ENCODE measurements at places on chromosomes 2 and 18.

DNA sequence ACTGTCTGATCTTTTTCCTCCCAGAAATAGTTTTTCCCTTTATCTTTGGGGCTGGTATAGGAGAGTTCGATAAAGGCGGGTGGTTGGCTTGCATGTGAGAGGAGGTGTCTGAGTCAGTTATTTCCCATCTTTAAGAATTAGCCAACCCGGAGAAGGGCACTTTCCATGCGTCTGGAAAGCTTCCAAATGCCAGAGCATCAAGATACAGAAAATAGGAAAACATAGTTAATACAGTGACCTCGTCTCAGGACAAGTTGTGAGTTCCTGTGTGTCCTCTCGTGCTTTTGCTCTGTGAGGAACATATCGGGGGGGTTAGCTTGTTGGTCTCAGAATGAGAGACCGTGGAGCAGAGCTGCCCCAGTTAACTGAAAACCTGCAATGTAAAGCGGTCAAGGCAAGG, 18.7 kb upstream of the PUM2 start:
- no peak for DNase-seq

DNA sequence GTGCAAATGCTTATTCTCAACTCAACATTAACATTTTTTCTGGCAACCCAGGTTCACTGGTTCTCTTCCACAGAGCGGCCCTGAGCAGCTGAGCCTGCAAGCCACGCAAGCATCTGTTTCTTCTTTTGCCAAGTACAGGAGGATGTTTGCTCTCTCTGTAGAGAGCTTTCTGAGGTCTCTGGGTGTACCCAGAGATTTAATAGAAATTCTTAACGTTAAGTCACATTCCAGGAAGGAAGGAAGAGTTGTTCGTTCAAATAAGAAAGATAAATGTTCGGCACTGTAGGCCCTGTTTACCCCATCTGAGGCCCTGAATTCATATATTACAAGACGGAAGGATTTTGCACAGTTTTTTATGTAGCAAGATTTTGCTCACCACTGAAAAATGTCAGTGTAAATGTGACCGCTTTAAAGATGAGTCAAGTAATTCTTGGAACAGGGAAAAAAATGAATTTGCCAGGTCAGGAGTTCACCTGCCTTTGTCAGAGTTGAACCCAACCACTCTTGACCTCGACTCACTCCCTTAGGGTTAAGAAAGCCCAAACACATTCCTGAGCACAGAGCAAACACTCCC, 30.1 kb downstream of the KCTD18 start:
- no peak for DNase-seq

GRCh38 chr2:159516241-159516758, 100.0 kb downstream of the BAZ2B start:
- DNase-seq = peak; percentile 78

GRCh38 chr2:28746429-28747111, 5.1 kb upstream of the PPP1CB start:
- DNase-seq = no peak

- DNase-seq = no peak
Observed at GRCh38 chr2:144439993-144440392, 79.9 kb downstream of the ZEB2 start.

DNA sequence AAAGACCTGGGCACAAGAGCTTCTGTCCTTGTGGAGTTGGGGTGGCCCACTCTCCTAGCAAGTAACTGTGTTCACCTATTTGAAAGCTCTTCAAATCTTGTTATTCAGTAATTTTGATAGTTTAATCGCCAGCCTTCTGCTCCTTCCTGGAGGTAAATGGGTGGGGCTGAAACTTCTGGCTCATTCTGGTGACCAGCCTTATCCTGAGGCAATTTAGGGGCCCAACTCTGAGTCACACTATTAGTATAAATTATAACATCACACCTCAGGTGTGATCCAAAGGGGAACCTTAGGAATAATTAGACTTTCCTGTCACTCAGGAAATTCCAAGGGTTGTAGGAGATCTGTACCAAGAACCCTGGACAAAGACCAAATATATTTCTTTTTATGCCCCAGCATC, 255.8 kb upstream of the RGPD4 start:
- no peak for DNase-seq

DNA sequence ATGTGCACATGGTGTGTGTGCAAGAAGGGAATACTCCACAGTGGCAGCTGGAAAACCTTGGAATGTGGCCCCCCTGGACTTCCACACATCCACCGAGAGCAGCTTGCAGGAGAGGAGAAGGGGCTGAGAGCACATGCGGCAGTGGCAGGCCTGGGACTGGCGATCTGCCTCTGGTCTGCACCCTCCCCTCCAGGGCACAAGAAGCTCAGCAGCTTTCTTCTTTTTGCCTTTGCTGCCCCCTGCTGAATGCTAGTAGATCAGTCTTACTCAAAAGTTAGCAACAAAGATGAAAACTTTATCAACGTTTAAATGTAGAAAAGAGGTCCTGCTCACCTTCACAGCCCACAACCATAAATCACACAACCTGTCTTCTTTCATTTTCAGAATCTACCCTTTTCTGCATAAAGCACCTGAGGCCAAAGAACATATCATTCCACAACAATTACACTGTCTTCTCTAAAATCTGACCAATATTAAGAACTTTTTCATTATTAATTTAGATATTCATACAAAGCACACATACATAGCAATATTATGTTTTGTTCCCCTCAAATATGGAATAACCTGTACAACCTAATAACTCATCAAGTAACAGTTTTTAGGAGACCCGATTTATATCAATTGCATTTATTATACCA, 34.6 kb downstream of the TGFBRAP1 start:
- peak; percentile 43 for DNase-seq

DNA sequence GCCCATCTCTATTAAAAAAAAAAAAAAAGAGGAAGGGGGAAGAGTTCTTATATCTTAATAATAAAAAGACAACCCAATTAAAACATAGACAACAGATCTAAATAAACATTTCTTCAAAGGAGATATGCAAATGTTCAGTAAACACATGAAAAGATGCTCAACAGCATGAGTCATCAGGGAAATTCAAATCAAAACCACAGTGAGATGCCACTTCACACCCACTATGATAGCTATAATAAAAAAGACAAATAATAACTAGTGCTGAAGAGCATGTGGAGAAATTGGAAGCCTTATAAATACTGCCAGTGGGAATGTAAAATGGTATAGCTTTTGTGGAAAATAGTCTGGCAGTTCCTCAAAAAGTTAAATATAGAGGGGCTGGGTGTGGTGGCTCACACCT, 61.5 kb upstream of the CYP20A1 start:
- DNase-seq = no peak

DNA sequence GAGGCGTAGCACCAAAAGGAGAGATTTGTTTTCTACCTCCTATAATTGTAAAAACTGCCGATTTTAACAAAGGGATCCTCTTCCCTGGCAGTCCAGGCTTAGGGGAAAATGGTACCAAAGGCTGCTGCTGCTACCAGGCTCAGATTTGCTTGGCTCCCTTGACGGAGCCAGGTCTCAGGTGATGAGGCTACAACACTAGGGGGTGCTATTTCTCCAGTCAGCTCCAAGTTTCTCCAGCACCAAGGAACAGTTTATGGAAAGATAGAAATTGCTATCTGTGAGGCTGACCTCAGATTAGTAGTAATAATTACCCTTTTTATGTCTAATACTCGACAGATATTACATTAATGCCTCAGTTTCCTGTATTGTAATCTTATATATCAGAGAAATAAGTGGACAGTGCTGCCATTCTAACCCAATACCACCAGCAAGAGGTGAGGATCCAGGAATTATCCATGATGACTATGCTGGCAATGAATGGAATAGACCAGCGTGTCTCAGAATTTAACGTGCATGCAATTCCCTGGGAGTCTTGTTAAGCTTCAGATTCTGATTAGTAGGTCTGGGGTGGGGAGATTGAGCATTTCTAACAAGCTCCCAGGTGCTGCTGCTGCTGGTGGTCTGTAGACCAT, 111.3 kb downstream of the ESCO1 start:
- DNase-seq = peak; percentile 40

DNA sequence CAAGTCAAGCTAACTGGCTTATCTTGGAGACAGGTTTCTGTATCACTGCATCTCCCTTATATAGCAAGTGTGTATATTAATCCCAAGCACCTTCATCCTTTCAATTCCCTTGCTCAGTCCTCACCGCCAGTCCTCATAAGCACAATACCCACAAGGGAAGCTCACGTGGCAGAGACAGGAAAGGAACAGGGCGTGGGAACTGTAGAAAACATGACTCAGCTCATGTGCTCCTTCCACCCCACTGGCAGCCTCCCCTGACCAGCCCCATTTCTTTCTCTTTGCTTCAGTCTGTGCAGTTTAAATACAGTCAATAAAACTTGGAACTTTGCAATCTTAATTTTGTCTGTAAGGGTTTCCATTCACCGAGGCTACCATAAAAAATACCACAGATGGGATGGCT, 36.5 kb upstream of the CDH19 start:
- DNase-seq = no peak

GRCh38 chr2:207156451-207157161, 9.1 kb downstream of the KLF7 start:
- DNase-seq = no peak

DNA sequence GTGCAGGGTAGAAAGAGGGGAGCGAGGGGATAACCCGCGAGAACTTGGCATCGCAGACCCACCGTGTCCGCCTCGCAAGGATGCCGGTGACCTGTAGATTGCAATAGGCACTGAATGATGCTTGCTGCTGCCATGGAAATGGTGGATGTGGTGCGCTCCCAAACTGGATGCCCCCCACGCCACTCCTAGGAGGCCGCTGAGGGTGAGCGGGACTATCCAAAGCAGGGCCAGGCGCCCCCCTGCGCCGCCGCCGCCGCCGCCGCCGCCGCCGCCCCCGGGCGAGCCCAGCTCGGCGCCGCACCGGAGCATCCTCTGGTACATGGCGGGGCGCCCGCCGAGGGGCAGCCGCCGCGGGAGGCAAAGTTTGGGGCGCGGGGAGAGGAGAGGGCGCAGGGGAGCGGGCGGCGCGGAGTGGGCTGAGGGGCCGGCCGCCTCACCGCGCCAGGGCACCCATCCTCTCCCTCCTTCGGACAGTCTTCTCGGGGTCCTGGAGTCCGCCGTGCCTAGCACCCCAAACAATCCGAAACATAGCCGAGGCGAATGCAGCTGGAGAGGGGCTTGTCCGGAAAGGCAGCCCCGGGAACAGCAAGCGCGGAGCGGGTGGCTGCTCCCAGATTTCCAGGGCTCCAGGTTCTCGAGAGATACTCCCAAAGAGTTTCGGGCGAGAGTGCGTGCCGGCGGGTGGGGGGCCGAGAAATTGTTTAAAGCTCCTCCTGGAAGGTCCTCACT, 685.1 kb downstream of the NRXN1 start:
- DNase-seq = no peak

GRCh38 chr18:9539283-9539682, 64.0 kb downstream of the RALBP1 start:
- DNase-seq = no peak

- DNase-seq = no peak
Observed at GRCh38 chr2:30355306-30355705, 91.7 kb upstream of the LCLAT1 start.

DNA sequence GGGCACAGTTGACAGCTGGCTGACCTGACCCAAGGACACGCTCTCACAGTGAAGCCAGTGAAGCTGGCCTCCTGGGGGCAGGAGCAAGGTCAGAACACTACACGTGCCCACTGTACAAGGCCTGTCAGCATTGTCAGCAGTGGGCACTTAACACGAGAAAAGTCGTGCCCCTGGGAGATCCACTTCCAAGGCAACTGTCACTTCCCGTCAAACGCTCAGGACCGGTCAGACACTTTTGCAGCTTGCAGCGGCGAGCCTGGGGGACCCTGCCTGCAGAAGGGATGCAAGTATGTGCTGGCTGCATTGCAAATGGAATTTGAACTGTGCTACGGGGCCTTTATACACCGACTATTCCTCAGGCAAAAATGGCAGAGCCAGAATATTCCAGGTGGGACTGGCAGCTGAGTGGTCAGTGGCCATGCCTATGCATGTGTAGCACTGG, 176.2 kb downstream of the BCL2 start:
- DNase-seq = no peak

- DNase-seq = no peak
Observed at GRCh38 chr2:206955253-206955652, 15.9 kb downstream of the CPO start.

DNA sequence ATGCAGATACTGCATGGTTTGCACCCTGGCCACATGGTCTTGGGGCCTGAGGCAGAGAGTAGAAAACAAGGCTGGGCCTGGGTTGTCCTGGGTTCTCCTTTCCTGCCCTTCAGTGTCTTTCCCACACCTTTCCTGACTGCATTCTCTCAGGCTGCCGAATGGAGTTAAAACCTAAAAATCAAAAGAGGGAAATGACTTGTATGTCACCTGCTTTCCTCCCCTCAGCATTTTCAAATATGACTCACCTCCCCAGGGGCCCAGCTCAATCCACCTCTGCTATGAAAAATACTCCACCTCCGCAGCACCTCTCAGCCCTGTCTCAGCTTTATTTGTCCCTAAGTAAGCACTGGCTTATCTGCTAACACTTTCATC, 457.8 kb upstream of the MEX3C start:
- no peak for DNase-seq

- DNase-seq = no peak
Observed at GRCh38 chr18:44793685-44794084, 113.0 kb downstream of the SETBP1 start.

- DNase-seq = no peak
Observed at GRCh38 chr2:26721115-26722032, 28.9 kb downstream of the KCNK3 start.

- DNase-seq = no peak
Observed at GRCh38 chr2:120231564-120231973, 8.4 kb upstream of the TMEM185B start.

DNA sequence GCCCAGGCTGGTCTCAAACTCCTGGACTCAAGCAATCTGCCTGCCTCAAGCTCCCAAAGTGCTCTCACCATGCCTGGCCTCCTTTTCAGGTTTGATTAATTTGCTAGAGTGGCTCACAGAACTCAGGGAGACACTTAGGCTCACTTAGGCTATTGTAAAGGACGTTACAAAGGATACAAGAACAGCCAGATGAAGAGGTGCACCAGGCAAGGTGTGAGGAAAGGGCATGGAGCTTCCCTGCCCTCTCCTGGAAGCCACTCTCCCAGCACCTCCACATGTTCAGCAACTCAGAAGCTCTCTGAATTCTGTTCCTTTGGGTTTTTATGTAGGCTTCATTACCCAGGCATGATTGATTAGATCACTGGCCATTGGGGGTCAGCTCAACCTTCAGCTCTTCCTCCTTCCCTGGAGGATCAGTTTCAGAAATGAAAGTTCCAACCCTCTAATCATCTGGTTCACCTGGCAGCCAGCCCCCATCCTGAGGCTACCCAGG, 78.7 kb upstream of the RGPD5 start:
- no peak for DNase-seq

DNA sequence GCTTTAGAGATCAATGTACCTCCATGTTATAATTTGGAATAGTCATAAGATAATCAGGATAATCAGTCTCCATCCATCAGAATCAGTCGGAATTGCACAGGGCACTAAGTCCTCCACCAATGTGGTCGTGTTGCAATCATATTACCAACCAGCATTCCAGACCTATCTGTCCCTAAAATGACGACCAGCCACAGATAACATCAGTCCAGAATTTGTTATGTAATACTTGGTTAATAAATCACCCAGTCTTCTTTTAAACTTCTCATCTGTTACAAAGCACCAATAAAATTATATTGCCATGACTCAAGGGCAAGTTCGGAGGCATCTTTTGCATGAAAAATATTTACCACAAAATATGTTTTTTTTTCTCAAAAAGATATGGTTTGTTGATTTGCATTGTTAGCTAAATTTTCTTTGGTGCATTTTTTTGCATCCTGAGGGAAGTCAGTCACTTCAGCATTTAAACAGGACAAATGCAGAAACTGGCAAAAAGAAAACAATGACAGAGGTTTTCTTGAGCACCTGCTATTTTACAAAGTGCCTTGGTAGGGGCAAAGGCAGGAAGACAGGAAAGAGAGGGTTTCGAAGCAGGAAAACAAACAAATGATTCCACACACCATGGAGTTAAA, 29.3 kb downstream of the PIEZO2 start:
- DNase-seq = no peak

All from HCT116 (cell line).